ENCODE measurements at places on chromosomes 2 and 18.

- DNase-seq, result no peak
Observed at GRCh38 chr2:33134791-33135560, 188.2 kb downstream of the LTBP1 start.

DNA sequence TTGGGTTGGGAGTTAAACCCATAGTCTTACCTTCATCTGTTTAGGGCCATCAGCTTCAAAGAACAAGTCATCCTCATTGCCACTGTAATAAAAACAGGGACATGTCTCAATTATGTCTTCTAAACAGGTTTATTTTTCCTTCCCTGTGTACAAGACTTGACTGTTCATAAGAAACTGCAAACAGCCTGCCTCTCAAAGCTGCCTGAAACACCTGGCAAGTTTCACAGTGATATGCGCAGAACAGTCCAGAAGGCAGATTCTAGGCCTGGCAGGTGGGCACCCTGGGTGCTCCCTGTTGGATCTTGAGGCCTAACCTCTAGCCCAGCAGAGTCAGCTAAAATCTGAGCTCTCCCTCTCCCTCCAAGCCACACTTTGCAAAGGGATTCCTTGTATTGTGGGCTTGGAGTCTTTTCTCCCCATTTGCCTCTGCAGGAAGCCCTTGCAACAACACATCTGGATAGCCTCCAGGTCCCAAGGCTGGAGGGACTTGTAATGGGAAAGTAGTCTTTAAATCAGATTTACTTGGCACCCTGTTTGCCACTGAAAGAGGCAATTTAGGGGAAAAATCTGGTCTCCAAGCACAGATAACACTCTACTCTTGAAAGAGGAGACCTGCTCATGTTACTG is 930 bp downstream of the IL1B start:
- DNase-seq, result no peak

DNA sequence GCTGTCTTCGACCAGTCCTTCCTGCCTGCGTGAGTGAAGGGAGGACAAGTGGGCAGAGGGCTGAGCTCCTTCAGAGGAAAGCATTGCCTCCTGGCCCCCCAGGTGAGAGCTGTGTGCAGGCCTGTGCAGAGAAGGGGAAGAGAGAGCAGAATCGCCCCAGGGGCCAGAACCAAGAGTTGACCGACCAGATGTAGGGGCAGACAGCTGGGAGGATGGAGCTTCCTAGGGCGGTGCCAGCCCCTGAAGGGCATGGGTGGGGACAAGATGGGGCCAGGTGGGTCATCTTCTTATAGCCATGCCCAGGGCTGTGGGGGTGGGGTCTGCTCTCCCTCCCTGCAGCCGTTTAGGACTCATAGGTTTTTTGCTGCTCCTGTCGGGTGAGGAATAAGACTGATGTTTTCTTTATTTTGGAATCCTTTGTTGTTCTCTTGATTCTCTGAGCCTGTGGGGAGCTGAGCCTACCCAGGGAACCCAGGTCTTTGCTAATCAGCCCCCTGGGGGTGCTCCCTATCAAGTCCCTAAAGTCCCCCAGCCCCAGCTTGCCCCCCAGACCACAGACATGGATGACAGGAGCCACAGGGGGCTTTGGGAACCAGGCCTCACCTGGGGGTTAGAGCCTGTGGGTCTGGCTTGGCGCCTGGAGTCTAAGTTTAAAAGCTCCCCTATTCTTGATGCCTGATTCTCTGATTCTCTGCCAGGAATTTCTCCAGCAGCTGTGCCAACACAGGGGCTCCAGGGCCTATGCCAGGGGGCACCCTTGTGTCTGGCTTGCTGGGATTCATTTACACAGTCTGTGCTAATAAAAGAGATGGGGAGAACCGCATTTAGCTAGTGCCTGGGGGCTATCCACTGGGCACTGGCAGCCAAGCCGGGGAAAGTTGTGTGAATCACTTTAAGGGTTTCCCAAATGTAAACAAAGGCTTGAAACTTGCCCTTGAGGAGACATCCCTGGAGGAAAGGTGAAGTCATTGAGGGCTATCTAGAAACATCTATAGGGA is 9.3 kb upstream of the EFHD1 start:
- DNase-seq, result no peak

DNA sequence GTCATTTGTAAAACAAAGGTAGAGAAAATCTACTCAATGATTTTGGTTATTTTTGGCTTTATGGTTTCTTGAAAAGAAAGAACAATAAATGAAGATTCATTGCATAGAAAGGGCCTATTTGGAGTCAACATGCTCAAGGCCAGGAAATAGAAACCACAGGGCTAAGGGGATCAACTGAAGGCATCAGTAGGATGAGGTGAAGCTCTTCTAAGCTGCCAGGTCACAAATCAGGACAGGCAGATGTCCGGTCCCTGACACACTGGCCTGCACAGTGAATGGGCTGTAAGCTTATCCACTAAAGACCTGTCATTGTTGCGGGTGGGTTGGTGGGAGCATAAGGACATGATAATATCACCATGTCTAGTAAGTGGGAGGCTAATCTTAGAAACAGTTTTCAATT is 31.6 kb upstream of the RNF138 start:
- DNase-seq, result no peak

DNA sequence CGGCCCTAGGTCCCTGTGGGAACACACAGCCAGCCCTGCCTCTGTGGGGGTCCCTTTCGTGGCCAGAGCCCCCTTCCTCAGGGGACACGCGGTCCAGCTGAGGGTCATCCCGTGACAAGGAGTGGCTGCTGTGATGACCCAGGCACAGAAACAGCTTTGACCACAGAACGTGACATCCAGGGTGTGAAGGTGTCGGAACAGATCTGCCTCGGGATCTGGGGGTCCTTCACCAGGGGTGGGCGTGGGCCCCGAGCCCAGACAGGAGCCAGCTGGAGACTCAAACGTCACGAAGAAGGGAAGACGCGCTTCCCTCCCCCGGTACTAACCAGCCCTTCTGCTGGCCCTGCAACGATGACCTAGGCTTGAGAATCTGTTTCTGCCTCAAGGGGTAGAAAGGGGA is 75.9 kb downstream of the NFATC1 start:
- DNase-seq, result no peak

DNA sequence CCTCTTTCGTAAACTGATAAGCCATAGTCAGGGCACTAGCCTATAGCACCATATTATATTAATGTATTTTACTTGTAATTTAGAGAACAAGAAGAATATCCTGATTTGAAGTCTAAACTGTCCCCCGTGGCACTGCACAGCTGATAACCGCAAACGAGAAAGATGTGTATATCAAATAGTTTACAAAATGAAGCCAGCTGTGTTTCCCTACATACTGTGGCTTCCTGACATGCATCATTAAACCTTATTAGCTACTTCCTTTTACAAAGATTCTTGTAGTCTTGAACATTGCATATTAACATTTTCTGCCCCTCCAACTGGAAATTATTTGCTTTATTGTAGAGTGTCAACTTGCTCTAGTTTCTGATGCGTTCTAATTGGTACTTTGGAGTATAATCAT is 153.5 kb upstream of the NFATC1 start:
- DNase-seq, result no peak

GRCh38 chr2:37784071-37784758 is 112.8 kb upstream of the CDC42EP3 start:
- no peak for DNase-seq

DNA sequence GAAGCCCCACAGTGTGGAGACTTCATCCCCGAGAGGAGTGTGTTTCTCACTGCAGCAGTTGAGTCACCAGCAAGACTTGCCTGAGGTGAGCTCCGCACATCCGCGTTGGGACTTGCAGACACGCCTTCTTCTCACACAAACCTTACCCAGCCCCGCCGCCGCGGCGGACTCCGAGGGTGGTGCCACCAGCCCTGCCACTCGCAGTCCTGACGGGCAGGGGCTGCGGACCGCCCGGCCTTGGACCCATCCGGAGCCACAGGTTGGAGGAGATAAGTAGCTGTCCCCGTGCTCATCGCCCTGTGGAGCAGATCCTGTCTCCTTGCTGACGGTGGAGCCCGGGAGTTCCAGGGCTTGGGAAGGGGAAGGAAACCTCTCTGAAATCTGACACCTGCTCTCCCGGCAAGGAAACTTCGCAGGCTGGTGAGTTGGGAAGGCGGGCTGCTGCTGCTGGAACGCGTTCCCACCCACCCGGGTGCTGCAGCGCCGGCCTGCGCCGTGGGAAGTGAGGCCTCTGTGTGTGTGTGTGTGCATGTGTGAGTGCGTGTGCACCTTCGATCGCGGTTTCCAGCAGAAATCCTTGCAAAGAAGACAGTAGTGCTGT is at the start of gene RAB27B:
RAB27B (plus strand) TSS at position 197 of the 601 bp plus-strand sequence. CDS start 49,109 bp downstream, outside the sequence.
- DNase-seq, result peak; percentile 89

DNA sequence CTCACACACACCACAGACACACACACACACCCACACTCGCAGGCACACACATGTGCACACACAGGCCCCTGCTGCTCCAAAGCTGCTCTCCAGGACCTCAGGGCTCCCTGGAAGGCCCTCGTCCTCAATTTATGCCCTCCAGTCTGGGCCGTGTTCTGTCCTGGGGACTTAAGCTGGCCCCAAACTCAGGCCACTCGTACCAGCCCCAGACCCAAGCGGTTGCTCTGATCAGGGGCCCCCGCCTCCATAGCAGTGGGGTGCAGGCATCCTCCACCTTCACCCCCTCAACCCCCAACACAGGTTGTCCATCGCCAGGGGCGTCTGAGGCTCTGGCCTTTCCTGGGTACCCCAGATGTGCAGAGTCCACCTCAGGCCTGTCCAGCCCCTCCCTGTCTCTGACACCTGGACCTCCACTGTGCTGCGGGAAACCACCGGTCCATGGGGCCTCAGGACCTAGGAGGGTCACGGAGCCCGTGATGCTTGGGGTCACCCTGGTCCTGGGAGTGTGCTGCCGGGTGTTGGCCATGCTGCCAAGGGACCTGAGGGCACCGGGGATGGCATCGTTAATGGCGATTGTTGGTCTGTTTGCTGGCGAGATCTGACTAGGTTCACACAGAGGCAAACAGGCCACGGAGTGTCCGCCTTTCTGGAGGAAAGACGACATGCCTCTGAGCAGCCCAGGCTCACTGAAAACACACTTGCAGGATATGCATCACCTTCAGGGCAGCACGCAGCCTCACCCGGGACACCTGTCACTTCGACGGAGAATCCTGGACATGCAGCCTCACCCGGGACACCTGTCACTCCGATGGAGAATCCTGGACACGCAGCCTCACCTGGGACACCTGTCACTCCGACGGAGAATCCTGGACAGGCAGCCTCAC is 155.6 kb downstream of the NDUFA10 start:
- no peak for DNase-seq

DNA sequence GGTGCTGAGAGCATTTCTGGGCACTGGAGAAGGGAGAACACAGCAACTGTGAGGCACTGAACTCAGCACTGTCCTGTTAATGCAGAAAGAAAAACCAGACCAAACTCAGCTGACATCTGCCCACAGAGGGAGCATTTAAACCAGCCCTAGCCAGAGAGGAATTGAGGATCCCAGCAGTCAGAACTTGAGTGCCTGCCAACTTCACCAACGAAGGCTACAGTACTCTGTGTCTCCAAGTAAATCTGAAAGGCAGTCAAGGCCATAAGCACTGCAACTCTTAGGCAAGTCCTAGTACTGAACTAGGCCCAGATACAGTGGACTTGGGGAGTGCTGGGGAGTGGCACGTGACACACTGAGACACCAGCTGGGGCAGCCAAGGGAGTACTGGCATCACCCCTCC is 176.2 kb upstream of the ZC3H15 start:
- no peak for DNase-seq

- no peak for DNase-seq
Observed at GRCh38 chr2:156452971-156453370, 16.8 kb downstream of the GPD2 start.

- DNase-seq, result no peak
Observed at GRCh38 chr18:49123431-49123830, 172.7 kb upstream of the SMAD7 start.

DNA sequence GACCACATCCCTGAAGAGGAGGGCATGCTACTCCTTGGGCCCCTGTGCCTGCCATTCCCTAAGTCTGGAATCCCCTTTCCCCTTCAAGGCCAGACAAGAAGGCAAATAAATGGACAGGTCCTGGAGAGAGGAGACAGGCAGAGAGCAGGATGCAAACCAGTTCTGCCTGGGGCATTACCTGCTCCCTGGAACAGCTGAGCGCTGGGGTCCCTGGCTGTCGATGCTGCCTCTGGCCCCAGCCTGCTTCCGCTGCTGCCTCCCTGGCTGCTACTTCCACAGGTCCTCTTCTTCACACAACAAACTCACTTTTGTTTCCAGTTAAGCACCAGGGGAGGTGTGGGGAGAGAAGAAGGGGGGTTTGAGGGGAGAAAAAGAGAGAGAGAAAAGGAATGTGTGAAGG is 53.1 kb downstream of the SLC4A5 start:
- DNase-seq, result no peak

GRCh38 chr2:24515831-24516230 is 24.8 kb downstream of the NCOA1 start:
- no peak for DNase-seq

DNA sequence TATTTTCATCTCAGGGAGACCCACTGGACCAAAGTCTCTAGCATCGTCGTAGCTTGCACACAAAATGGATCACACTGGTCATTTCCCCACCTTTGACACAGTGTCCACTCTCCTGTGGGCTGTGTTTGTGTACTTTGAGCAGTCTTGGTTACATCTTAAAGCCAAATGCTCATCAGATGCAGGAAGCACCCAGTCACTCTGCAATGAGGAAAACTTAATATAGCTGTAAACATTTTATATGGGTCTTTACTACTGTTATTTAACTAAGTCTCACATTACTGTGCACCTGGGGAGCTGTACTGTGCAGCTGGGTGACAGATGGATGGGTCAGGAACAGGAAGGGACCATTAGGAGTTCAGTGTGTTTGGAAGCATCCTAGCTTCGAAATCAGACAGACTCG is 109.0 kb upstream of the CXCR4 start:
- DNase-seq, result no peak

GRCh38 chr2:136362676-136363390 is 244.9 kb upstream of the CXCR4 start:
- no peak for DNase-seq

DNA sequence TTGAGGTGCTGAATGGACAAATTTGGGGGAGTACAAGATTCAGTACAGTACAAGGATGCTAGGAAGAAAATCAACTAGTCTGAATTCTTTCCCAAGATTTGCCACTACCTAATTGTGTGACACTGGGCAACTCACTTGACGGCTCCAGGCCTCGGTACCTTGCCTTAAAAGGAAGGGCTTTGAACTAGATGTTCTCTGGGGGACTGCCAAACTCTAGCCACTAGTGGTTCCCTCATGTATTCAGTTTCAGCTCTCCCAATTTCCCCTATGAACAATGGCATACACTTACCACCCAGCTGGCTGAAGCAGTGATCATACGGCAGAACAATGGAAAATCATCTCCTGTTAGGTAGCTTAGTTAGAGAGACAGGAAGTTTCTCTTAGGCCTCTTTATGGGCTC is 73.4 kb downstream of the VWC2L start:
- no peak for DNase-seq

GRCh38 chr18:34862561-34862960 is 152.5 kb downstream of the DTNA start:
- no peak for DNase-seq

GRCh38 chr18:44882163-44882868 is 201.6 kb downstream of the SETBP1 start:
- DNase-seq, result no peak
